ENCODE measurements at places on chromosomes 13 and 19. TPM values are rescaled to one million over a fixed set of nuclear protein-coding genes. Genes with fewer than 3 reads are reported as not detected.

SYCN gene
- 0.54 TPM for total RNA-seq

PSG1 gene
- total RNA-seq: not detected

KLF1 gene
- 0.24 TPM for total RNA-seq

ITGBL1 gene
- 0.16 TPM for total RNA-seq

PSG6 gene
- total RNA-seq: not detected

GRCh38 chr13:100715604-100716003, 41.0 kb upstream of the TMTC4 start:
- no peak for DNase-seq

DNA sequence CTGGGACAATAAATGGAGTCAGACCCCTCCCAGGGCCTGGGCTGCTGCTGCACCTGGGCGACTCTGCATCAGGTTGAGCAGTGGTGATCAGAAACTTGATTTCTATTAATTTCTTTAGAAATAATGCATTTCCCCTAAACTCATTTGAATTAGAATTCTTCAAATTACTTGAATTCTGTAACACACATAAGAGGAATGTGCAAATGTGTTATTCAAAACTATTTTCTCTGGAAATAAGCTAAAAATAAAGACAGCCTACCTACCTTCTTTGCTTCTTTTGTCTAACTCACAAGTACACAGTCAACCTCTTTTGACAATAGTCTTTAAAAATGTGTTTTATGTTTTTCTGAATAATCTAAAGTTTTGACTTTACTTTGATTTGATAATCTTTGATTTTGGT, 433.0 kb downstream of the KLF12 start:
- DNase-seq: no peak

DNA sequence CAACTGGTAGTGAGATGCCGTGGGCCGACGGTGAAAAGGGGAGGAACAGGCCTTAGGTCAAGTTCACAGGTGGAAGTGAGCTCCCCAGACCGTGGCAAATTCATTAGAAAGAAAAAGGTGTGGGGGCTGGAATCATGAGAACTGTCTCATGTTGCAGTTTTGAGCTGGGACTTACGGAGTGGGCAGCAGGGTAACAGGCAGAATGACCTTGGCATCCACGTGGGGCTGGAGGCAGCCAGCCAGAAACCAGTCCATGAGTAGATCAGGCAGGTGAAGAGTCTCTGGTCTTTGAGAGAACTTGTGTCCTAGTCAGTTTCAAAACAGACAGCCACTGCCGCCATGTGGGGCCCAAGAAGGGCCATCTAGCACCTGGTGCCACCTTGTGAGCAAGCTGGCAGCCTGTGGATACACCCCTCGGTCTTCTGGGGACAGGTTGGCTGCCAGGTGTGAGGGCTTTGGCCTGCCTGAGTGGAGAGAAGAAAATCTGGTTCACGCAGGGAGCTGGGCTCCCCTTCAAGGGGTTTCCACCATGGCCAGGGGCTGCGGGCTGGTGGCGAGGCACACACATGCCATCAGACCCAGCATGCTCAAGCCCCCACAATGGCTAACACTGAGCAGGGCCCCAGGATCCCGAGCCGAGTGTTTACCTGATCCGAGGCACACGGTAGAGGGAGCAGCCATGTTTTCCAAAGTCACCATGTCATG, 23.9 kb downstream of the TSSK6 start:
- no peak for DNase-seq

- no peak for DNase-seq
Measured at GRCh38 chr19:13020002-13020414, 24.7 kb downstream of the NFIX start.

DNA sequence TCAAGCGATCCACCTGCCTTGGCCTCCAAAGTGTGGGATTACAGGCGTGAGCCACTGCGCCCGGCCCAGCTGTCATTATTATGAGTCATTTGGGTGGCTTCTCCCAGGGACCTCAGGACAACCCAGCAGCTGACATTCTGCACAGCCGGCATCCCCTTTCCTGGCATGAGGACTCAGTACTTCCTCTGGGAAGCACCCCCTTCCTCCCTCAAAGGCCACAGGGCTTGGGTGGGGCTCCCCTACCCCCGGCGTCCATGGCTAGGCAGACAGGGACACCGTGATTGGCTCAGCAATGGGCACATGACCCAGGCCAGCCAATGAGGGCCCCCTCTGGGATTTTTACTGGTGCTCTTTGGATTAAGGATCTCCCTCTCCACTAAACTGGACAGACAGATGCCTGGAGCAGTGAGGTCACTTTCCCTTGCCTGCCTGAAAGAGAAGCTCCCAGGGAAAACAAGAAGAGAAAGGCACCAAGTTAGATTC, 6.0 kb downstream of the KANK2 start:
- DNase-seq: no peak

DNA sequence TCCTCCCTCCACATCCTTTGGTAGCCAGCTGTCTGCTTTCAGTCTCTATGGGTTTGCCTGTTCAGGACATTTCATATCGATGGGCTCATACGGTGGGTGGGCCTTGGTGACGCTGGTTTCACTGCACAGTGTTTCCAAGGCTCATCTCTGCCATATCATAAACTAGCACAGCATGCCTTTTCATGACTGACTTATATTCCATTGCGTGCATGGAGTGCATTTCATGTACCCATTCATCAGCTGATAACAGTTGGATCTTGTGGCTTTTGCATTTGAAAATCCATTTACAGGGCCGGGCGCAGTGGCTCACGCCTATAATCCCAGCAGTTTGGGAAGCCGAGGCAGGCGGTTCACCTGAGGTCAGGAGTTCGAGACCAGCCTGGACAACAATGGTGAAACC, 69.9 kb downstream of the TDRD12 start:
- DNase-seq: no peak

- no peak for DNase-seq
Measured at GRCh38 chr13:97278435-97279411, 56.6 kb downstream of the MBNL2 start.
